CD8-positive, alpha-beta memory T cell (primary cell): ENCODE measurements at places on chromosomes 13 and 19.
A peak's percentile ranks its signal among the peaks of the same experiment; 100 is the strongest.

GRCh38 chr13:100822871-100823443 is 148.4 kb upstream of the TMTC4 start:
- H3K36me3 ChIP-seq, result no peaks in the 10 kb centered on the region
- H3K27me3 ChIP-seq, result no peaks in the 10 kb centered on the region
- H3K4me1 ChIP-seq, result no peaks in the 10 kb centered on the region
- no peak overlapping the region for H3K27ac ChIP-seq
- no peak overlapping the region for H3K4me3 ChIP-seq

DNA sequence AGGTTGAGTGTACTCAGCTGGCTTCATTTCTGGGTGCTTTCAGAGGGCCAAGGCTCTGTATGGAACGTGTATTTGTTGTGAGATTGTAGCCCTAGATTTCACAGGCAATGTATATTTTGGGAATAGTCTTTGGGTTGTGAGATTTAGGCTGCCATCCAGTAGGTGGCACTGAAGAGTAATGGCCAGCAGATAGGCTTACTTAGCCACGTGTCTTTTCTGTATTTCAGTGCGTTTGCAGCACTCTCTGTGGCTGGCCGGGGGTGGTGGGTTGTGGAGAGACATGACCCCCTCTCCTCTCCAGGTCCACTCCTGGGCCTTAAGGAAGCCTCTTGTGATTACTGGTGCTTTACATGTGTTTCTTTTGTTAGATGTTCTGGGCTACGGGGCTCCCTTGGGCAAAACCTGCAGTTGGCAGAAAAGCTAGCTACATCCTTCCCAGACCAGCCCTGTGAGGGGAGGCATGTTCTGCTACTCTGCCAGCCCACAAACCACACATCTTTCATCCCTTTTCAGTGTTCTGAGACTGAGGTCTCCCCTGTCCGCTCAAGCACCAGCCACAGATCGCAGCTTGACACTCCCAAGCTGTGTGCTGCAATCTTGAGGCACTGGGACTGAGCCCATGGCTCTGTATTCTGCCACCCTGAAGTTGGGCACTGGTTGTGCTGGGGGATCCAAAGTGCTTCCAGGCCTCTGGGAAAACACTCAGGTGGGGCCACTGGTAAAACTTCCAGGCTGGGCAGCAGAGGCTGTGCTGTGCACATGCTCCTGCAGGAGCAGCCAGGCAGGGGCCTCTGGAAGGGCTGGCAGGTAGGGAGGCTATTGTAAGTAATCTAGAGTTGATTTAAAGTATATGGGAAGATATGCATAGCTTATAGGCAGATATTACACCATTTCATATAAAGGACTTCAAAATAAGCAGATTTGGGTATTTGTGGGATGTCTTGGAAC is 1096.8 kb upstream of the PCDH20 start:
- no peak overlapping the region for H3K27ac ChIP-seq
- no peaks in the 10 kb centered on the region for H3K4me1 ChIP-seq
- no peaks in the 10 kb centered on the region for H3K36me3 ChIP-seq
- H3K27me3 ChIP-seq, result no peaks in the 10 kb centered on the region

- no peak overlapping the region for H3K27ac ChIP-seq
- no peaks in the 10 kb centered on the region for H3K36me3 ChIP-seq
- DNase-seq, result no peak
Measured at GRCh38 chr13:85590231-85590931, 208.8 kb downstream of the SLITRK6 start.

DNA sequence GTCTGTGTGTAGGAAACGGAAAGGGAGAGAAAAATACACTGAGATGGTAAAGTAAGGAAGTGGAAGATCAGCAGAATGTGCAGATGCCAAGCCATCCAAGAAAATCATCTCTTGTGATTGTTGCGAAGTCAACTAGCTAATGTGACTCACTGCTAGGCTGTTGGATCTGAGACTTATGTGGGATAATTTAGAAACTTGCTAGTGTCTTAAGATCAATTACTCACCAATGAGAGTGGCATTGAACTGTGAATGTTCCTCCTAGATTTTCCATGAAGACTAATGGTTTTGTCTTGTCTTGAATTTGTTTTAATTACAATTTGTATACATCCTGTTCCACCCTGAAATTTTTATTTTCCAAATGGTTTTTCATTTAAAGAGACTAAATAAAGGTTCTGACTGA is 771.6 kb downstream of the EFNB2 start:
- H3K27ac ChIP-seq, result no peak overlapping the region
- H3K27me3 ChIP-seq, result no peaks in the 10 kb centered on the region

- H3K27ac ChIP-seq, result no peak overlapping the region
- H3K27me3 ChIP-seq, result no peaks in the 10 kb centered on the region
- no peaks in the 10 kb centered on the region for H3K4me1 ChIP-seq
- no peak overlapping the region for H3K4me3 ChIP-seq
- no peak for DNase-seq
- H3K36me3 ChIP-seq, result no peaks in the 10 kb centered on the region
Measured at GRCh38 chr13:40410315-40410714, 256.1 kb downstream of the FOXO1 start.

GRCh38 chr19:13099073-13099999 is 3.3 kb downstream of the LYL1 start:
- peak; percentile 73 for DNase-seq
- no peaks in the 10 kb centered on the region for H3K36me3 ChIP-seq
- peaks cover 81% of the 10 kb centered on the region for H3K4me1 ChIP-seq
- peaks cover 17% of the 10 kb centered on the region for H3K27me3 ChIP-seq

GRCh38 chr13:95505986-95506385 is 46.5 kb upstream of the CLDN10 start:
- no peaks in the 10 kb centered on the region for H3K27me3 ChIP-seq
- no peak overlapping the region for H3K27ac ChIP-seq

DNA sequence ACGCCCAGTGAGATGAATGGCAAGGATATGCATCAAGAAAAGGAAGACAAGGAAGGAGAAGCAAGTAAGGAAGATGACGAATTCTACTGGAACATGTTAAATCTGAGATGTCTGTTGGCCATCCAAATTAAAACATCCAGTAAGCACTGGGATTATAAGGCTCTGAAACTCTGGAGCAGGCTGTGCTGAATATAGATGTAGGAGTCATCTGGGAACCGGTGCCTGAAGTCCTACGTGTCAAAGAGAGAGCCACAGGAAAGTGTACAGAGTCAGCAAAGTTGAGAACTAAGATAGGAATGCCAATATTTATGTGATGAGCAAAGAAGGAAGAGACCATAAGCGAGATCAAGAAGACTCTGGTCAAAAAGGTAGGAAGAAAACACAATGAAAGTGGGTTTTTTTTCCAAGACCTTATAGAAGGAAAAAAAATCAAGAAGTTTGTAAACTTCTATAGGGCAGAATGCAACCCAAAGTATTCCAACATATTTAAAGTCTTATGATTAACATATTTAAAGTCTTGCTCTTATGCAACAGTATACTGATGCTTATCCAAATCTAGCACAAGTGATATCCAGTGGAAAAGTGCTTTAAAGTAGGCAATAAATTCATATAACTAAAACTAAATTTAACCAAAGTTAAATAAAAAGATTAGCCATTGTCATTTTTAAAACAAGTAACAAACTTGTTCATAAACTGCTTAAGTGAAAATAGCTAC is 51.2 kb upstream of the EEF1AKMT1 start:
- H3K27me3 ChIP-seq, result no peaks in the 10 kb centered on the region
- DNase-seq, result no peak
- H3K27ac ChIP-seq, result no peak overlapping the region
- H3K36me3 ChIP-seq, result peaks cover 4% of the 10 kb centered on the region
- no peak overlapping the region for H3K4me3 ChIP-seq

DNA sequence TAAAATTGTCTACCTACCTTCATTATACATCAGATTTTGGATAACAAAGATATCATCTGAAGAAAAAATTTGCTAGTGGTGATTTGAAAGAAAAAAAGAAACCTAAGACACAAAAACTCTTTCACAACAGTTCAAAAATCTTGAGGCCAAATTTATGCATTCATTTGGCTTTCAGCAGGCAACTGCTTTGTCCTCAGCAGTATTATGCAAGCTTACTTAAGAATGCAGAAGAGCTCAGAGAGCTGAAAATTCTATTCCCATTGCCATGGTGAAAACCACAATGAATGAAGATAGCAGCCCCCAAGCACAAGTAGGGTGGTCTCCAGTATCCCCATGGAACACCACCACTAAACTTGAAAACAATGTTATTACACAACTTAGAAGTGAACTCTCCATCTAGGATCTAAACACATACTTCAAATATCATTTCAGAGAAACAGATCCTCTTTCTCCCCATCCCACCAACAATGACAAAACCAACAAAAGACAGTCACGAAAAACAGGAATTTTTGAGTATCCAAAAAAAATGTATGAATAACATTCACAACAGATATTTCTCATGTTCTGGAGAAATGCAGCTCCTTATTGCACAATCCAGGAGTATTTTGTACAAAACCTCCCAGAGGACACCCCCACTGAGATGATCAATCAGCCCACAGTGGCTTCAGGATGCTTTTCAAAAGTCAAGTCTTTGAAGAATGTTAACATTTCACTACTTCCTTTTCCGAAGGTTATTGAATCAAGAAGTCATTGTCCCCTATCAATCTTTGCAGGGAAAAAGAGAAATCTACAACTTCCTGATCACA is 192.7 kb downstream of the LHFPL6 start:
- no peak overlapping the region for H3K4me3 ChIP-seq
- no peaks in the 10 kb centered on the region for H3K27me3 ChIP-seq
- H3K4me1 ChIP-seq, result no peaks in the 10 kb centered on the region
- no peak for DNase-seq
- no peaks in the 10 kb centered on the region for H3K36me3 ChIP-seq
- no peak overlapping the region for H3K27ac ChIP-seq

GRCh38 chr19:13095934-13096927 is 6.4 kb downstream of the LYL1 start:
- peaks cover 53% of the 10 kb centered on the region for H3K4me1 ChIP-seq
- no peak for DNase-seq
- H3K4me3 ChIP-seq, result no peak overlapping the region
- H3K27ac ChIP-seq, result peak overlapping the region; percentile 59

DNA sequence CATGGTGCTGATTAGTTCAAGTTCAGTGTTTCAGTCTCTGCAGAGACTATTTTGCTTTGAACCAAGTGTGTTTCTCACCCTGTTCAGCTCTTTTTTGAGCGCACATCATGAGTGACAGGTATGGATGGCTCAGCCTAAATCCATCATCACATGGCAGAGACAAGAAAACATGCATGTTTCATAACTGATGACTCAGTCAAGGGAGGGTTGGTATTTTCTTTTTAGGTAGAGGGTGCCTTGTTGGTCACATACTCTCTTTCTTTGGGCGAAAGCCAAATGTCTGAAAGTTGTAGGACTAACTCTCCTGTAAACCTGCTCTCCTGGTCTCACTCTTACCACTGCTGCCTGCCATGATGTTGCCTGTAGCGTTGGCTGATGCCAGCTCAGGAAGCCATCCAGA is 48.1 kb upstream of the RAP2A start:
- DNase-seq, result no peak
- H3K27me3 ChIP-seq, result no peaks in the 10 kb centered on the region
- no peak overlapping the region for H3K27ac ChIP-seq
- peaks cover 7% of the 10 kb centered on the region for H3K4me1 ChIP-seq

DNA sequence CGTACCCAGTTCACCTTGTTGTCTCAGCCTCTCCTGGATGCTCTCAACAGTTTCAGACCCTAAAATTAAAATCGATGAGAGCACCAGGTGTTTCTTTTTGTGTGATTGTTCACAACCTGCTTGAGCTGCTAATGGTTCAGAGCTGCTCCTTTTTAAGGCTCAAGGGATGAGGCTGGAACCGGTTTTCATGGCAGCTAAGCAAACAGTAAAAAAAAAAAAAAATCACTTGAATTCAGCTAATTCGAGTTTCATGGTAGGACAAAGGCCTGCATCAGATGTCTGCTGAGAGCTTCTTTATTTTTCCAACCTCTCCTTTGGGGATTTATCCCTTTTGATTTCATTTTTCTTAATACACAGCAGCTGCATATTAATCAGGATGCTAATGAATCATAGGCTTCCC is 6.5 kb downstream of the SYCE2 start:
- H3K4me3 ChIP-seq, result no peak overlapping the region
- no peaks in the 10 kb centered on the region for H3K27me3 ChIP-seq
- no peaks in the 10 kb centered on the region for H3K36me3 ChIP-seq
- H3K4me1 ChIP-seq, result peaks cover 22% of the 10 kb centered on the region

GRCh38 chr13:67943116-67943515 is 713.0 kb upstream of the PCDH9 start:
- no peak overlapping the region for H3K4me3 ChIP-seq
- no peak overlapping the region for H3K27ac ChIP-seq
- H3K4me1 ChIP-seq, result no peaks in the 10 kb centered on the region
- H3K36me3 ChIP-seq, result no peaks in the 10 kb centered on the region
- no peaks in the 10 kb centered on the region for H3K27me3 ChIP-seq
- no peak for DNase-seq

GRCh38 chr13:113926301-113926761 is 47.5 kb downstream of the C13orf46 start:
- no peak for DNase-seq
- peaks cover 11% of the 10 kb centered on the region for H3K4me1 ChIP-seq
- peaks cover 4% of the 10 kb centered on the region for H3K27me3 ChIP-seq
- H3K4me3 ChIP-seq, result no peak overlapping the region

DNA sequence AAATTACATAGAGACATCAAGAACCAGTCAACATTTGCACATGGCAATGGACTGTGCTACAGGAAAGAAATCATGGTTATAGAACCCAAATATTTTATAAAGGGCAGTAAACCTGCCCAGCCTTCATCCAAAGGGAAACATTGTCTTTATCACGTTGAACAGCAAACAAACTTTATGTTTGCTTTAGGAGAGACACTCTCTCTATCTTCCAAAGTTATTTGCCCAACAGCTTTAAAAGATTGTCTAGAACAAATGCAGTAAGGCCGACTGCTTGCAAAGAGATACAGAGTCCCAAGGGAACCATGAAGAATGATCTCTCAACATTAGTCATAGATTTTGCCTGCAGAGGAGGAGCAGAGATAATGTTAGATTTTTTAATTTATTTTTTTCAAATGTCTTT is 1323.5 kb upstream of the SLC10A2 start:
- no peaks in the 10 kb centered on the region for H3K36me3 ChIP-seq
- DNase-seq, result no peak
- H3K27ac ChIP-seq, result no peak overlapping the region
- H3K4me3 ChIP-seq, result no peak overlapping the region
- H3K27me3 ChIP-seq, result no peaks in the 10 kb centered on the region

DNA sequence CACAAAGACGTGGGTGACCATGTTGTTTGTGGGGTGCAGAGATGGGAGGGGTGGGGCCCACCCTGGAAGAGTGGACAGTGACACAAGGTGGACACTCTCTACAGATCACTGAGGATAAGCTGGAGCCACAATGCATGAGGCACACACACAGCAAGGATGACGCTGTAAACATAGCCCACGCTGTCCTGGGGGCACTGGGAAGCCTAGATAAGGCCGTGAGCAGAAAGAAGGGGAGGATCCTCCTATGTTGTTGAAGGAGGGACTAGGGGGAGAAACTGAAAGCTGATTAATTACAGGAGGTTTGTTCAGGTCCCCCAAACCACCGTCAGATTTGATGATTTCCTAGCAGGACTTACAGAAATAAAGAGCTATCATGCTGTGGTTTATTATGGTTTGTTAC is 5.6 kb downstream of the KLK2 start:
- H3K27me3 ChIP-seq, result peaks cover 7% of the 10 kb centered on the region
- DNase-seq, result no peak
- no peak overlapping the region for H3K4me3 ChIP-seq
- H3K27ac ChIP-seq, result no peak overlapping the region
- H3K4me1 ChIP-seq, result no peaks in the 10 kb centered on the region
- no peaks in the 10 kb centered on the region for H3K36me3 ChIP-seq
